SHP77 (cell line): ENCODE measurements at places on chromosomes 12 and 14.
A peak's percentile ranks its signal among the peaks of the same experiment; 100 is the strongest.

DNA sequence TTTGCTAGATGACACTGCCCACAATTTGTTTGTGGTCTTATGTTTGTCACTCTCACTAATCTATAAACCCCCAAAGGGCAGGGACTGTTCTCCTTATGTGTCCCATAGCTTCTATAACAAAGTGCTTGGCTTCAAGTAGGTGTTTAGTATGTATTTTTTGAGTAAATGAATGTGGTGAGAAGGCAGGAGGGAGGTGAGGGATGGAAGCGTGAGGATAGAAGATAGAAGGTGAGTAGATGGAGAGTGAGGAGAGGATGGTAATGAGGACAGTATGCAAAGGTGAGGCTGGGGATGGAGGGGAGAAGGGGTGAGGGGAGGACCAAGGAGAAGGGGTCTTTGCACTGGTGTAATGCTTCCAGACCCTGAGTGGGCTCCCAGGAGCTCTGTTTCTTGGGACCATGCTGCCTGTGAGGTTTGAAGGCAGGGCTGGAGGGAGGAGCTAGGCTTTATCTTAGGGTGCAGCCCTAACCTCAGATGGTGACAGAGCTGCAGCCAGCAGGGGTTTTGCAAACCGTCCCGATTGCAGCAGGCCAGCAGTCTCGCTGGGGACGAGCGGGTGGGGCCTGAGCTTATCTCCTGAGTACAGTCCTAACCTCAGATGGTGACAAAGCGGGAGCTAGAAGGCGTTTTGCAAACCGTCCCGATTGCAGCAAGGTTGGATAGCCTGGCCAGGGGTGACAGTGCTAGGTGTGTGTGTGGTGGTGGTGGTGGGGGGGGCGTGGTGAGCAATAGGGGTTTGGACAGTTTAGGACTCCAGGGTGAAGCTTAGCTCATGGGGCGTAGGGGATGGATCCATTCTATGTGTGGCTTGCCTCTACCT is 6.5 kb downstream of the CEBPE start:
- no peak for DNase-seq

- no peak for DNase-seq
Observed at GRCh38 chr12:104063712-104064030, 660 bp upstream of the HCFC2 start.

DNA sequence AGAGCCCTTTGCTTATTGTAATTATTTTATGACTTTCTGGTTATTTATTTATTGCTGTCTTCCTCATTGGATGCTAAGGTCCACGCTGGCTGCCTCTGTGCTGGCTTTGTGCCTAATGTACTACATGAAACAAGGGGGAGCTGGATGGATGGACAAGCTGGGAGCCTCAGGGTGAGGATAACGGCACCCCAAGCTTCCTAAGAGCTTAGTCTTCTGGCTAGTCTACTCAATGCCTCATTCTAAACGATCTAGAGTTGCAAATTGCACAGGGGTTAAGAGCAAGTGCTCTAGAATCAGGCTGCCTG is 172.0 kb downstream of the CHST11 start:
- no peak for DNase-seq

GRCh38 chr12:51593539-51593938 is 2.5 kb downstream of the SCN8A start:
- no peak for DNase-seq

DNA sequence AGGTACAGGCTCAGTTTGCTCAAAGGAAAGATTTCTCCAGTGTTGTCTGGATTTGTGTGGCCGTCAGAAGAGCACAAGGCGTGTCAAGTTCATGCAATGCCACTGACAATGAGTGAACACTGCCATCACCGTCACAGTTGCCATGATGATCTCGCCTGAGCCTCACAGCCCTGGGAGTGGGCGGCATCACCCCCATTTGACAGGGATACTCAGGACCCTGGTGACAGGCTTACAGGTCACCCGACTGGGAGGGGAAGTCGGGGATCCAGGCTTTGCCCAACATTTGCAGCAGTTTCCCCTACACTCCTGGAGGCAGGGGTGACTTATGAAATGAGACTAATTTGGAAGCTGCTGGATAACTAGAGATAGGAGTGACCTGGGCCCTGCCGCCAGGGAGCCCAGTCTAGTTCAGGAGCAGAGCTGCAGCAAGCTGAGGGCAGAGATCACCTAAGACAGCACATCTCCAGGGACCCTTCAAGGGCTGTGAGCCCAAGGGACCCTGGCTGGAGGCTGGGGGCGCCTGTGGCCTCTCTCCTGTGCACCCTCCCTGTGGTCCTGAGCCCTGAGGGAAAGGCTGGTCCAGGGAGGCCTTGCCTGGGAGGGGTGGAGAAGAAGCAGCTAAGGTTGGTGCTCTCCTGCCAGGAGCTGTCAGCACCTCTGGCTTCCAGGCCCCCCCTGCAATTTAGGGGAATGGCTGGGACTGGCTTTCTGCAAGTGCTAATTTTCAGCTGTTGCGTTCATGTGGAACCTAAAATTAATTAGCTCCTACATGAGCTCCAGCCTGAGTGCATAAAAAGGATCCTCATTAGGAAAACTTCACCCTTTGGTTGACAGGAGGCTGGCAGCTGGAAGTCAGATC is 32.4 kb upstream of the BEGAIN start:
- no peak for DNase-seq

GRCh38 chr12:50923361-50924130 is 28.8 kb upstream of the HIGD1C start:
- DNase-seq, result peak; percentile 12

DNA sequence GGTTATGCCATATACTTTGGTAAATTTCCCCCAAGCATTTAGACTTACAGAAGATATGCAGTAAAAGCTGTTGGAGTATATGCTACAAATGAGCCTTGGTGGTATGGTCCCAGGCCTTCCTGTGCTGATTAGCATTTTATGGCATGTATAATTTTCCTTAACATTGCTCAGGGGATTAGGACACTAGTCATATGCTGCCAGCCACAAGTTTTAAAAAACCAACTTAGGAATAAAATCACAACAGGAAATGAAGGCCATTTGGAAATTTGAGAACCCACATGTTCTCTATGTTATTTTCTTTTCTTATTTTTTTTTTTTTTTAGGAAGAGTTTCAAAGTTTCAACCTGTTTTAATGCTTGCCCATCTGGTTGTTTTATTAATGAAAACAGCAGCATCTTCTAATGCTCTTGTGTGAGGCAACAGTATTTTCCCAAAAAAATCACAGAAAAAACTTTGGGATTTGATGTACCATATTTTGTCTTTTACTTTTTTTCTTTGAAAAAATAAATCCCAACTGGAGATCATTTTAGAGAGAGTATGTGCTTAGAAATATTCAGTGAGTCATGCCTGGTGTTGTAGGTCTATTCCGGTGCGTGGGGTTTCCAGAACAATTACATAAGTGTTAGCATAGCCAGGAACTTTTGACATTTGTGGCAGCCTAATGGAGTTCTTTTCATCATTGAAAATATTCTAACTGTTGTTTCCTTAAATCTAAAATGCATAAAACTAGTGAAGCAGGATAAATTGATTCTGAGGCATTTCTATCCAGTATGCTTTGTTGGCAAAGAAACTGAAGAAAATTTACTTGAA is 21.7 kb upstream of the DUSP6 start:
- DNase-seq, result no peak

DNA sequence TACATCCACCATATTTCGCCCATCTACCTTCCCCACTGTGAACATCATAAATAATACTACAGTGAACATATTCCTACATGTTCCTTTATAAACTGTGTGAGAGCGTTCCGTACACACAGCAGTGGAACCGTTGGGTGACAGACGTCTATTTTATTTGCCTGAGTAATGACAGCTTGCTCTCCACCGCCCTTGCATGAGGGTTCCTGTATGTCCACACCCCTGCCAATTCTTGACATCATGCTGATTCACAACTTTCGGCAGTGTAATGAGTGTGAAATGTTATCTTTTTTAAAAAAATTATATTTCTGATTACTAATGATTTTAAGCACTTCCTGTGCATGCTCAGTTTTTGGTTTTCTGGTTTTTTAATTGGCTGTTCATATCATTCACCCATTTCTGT is 4.3 kb upstream of the RAD52 start:
- no peak for DNase-seq

DNA sequence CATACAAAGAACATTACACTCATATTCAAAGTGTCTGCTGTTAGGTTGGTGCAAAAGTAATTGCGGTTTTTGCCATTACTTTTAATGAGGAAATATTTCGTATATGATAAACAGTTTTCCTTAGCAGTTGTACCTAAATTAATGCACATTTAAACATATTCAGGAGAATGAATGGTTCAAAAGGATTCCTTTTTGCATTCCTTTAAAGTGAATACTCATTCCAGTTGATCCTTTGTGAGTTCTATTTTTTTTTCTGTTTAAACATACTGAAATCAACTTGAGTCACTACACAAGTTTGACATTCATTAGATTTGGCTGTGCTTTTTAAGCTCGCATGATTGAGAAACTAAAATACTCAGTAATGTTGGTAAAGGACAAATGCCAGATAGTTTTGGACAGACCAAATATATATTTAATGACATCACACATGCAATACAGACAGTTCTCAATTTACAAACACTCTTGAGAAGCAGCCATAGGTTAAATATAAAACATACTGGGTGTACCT is 13.8 kb upstream of the SLC38A2 start:
- no peak for DNase-seq

DNA sequence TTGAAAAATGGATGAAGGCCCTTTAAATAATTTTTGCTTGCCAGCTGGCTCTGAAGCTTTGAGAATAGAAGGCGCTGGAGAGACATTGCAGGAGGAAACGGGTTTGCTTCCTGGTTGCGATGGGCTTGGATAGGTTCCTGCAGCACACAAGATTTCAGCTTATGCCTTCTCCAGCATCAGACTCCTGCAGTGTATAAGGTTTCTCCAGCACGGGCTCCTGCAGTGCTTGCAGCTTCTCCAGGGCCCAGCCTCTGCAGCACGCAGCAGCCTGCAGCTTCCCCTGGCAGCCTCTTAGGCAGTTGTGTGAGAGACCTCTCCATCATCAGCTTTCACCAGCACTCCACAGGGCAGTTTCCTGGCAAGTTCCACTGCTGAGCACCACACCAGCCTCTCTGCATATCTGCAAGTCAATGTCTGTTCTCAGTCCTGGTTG is 78.7 kb upstream of the ZDHHC17 start:
- peak; percentile 55 for DNase-seq

DNA sequence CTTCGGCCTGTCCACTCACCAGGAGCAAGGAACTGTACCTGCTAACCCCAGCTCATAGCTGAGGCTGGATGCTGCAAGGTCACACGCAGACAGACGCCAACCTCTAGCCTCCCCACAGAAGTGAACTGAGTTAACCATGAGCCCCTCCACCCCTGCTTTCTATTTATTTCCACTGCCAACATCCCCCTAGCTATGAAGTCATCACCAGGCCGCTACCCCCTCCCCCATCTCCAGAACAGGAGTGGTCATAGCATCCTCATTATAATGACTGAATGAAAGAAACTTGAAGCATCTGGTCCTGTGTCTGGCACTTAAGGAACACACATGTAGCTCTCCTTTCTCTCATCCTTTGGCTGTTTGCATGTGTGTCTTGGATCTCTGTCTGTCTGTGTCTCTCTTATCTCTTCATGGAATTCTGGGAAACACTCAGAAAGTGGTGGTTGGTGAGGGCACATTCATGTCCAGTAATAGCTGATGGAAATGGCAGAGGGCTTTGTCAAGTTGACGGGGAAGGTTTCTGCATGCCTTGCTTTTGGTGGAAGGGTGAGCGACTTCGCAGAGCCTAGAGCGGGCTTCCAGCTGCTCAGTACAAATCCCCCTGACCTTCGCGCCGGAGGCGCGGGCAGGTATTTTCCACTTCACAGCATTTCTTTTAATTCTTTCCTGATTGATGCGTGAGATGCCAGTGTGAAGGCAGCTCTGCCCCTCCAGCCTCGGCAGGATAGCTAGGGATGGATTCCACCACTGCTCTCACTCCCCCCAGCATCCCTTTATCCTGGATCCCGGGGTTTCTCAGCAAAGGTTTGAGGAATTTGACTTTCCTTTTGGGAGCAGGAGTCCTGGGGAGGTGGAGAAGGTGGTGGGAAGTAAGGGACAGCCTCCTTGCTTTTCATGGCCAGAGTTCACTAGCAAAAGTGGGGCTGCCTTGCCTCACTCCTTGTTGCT is 198.2 kb downstream of the CHST11 start:
- DNase-seq, result no peak

DNA sequence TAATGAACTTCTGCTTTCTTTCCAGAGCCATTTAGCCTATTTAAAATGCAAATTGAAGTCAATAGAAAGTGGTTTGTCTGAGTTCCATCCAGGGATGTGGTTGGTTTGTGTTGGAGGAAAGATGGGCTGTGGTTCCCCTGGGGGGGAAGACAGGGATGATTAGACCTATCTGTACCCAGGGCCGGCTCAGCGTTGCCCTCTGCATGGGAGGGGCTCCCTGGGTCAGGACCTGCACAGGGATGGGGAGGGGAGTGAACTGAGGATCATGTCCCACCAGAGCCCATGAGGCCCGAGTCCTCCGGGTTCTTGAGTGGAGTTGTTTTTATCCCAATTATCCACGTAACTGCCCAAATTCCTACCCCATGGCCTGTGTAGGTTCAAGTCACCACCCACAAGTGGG is 76.9 kb upstream of the SFSWAP start:
- no peak for DNase-seq

DNA sequence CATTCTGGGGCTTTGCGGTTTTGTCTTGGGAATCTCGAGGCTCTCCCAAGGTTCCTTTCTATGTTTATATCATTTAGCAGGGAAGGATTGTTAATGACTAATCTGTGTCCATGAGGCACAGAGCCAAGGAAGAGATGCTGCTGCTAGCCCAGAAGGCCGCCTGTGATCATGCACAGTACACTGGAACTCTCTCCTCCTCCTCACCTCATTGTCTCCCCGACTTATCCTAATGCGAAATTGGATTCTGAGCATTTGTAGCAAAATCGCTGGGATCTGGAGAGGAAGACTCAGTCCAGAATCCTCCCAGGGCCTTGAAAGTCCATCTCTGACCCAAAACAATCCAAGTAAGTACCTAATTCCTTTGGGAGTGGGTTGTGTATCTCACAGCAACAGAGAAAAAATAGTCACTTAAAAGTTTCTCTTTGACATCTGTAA is at the start of gene NR1H4:
NR1H4 (plus strand) TSS at position 151 of the 435 bp plus-strand sequence. CDS start 19,458 bp downstream, outside the sequence.
- no peak for DNase-seq

GRCh38 chr12:52561880-52562449 is 9.0 kb upstream of the KRT71 start:
- peak; percentile 4 for DNase-seq

DNA sequence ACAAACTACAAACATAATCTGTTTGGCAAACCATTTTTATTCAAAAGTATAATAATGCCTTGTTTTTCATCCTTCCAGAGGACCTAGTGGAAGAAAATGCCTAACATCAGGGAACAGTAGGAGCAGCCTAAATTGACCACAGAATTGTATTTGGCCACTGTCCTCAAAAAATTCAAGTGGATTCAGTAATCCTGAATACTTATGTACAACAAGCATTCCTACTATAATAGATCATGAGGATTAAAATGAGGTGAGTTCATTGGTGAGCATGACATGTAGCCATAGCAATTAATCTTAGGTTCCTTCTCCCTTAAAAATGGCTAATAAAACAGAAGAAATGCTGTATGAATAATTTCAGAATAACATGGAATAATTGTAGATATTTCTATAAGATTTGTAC is 209.3 kb downstream of the DAD1 start:
- DNase-seq, result no peak

GRCh38 chr14:69994002-69994401 is 114.8 kb downstream of the SMOC1 start:
- DNase-seq, result no peak
